ENCODE measurements at places on chromosomes 2 and 18.

DNA sequence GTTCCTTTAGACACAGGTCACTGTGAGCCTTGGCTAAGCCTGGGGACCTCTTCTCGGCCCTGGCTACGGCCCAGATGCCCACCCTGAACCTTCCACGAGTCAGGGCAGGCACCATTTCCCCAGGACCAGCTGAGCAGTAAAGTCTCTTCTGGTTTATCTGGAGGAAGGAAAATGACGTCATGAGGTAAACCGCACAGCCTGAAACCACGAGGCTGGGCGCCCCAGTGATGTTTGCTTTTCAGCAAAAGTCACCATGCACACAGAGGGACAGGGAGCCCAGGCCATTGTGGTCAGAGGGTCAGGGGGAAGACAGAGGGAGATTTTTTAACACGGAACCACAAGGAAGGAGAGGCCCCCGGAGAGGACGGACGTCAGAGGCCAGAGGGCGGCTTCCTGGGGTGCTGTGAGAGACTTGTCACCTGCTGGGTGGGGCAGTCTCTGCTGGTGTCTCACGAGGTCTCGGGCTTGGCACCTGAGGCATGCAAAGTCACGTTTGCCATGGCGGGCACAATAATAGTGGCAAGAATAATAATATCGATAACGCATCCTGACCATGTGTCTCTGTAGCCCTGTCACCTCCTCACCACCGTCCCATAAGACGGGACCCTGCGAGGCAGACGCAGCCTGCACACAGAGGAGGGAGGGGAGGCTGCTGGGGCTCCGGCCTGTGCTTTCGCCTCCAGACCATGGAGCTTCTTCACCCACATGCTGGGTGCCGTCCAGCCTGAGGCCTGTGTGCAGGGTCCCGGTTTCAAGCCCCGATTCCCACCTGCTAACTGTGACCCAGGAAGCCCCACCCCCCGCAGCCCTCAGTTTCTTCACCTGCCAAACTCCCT is 33.2 kb upstream of the FOSL2 start:
- peak; percentile 98 for DNase-seq

GRCh38 chr2:186835628-186836027 is 13.3 kb downstream of the ZSWIM2 start:
- DNase-seq, result no peak

DNA sequence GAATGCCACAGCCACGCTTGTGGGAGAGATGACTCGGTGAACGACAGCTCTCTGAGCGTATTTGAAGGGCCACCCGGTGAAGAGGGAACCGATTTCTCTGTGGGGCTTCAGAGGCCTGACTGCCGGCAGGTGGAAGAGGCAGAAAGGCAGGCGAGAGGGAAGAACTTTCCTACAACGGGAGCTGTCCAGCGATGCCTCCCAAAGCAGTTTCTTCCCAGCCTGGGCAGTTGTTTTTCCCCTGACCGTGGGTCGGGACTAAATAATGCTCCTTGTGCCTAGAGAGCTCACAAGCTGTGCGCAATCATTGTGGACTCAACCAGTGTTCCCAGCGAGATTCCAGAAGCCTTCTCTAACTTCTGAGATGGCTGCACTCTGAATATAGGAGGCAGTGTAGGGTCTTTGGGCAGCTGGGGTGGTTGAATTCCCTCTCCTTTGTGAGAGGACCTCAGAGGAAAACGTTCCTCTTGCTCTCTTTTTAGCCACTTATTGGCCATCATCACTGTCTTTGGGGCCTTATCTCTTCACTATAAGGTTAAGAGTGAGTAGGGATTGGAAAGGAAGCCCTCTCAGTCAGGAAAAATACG is 710 bp downstream of the SEC11C start:
- DNase-seq, result no peak

GRCh38 chr2:152497481-152498052 is 162.6 kb downstream of the FMNL2 start:
- DNase-seq, result no peak

DNA sequence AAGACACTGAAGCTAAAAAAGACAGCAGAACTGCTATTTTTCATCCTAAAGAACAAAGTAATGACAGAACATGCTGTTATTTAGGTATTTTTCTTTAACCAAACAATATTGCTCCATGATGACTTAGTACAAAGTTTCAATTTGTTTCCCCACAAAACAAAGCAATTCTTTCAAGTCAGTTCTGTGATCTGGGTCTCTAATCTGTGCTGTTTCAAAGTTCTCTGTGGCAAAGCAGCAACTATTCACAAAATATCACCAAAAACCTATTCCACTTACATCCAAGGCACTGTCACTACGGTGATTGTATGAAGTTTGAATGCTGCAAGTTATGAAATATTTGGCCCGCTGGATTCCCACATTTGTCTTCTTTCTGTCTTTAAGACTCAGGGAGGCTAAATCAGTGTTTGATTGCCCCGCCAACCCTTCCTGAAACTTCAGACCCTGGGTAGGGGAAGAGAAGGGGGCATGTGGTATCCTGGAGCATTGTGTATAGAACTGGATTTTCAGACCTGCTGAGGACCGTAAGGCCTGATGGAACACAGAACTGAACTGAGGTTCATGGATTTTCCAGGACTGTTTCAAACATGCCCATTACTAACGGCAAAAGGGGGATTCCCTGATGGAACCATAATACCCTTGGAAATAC is 13.1 kb upstream of the MFF start:
- no peak for DNase-seq

GRCh38 chr2:190762566-190762965 is 113.7 kb downstream of the NAB1 start:
- DNase-seq, result no peak

GRCh38 chr2:129301431-129301913 is 678.0 kb upstream of the RAB6C start:
- DNase-seq, result no peak

- DNase-seq, result no peak
Observed at GRCh38 chr2:161045726-161046125, 114.5 kb upstream of the TANK start.

GRCh38 chr2:113309655-113310387 is 31.1 kb upstream of the PAX8 start:
- DNase-seq, result peak; percentile 38

- peak; percentile 49 for DNase-seq
Observed at GRCh38 chr18:27750014-27750413, 426.9 kb downstream of the CDH2 start.

GRCh38 chr2:158484892-158485556 is 28.3 kb downstream of the PKP4 start:
- no peak for DNase-seq

GRCh38 chr2:72950558-72951255 is 33.4 kb downstream of the EMX1 start:
- DNase-seq, result no peak

GRCh38 chr2:25714740-25715139 is 41.4 kb upstream of the DTNB start:
- DNase-seq, result peak; percentile 32

- no peak for DNase-seq
Observed at GRCh38 chr2:83696838-83697237, 762.2 kb downstream of the SUCLG1 start.

- no peak for DNase-seq
Observed at GRCh38 chr2:157657858-157658257, 29.2 kb upstream of the ACVR1C start.

GRCh38 chr18:13573750-13574149 is 152.6 kb downstream of the FAM210A start:
- no peak for DNase-seq

GRCh38 chr2:64262071-64262470 is 117.9 kb upstream of the PELI1 start:
- DNase-seq, result no peak

DNA sequence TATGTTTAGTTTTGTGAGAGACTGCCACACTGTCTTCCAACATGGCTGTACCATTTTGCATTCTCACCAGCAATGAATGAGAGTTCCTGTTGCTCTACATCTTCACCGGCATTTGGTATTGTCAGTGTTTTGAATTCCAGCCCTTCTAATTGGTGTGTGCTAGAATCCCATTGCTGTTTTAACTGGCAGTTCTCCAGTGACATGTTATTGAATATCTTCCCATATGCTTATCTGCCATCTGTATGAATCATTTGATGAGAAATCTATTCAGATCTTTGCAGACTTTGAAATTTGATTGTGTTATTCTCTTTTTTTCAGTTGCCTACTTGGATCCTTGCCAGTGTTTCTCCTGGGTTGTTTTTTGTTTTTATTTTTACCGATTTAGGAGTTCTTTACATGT is 99.0 kb downstream of the SNTG2 start:
- DNase-seq, result no peak

- peak; percentile 82 for DNase-seq
Observed at GRCh38 chr2:240513549-240514287, 44.1 kb downstream of the ANKMY1 start.

GRCh38 chr2:202052235-202052634 is 18.6 kb downstream of the FZD7 start:
- DNase-seq, result no peak

- DNase-seq, result no peak
Observed at GRCh38 chr18:32315881-32316280, 126.0 kb downstream of the MEP1B start.

GRCh38 chr2:219175928-219176817 is 552 bp downstream of the CNPPD1 start:
- DNase-seq, result peak; percentile 70

DNA sequence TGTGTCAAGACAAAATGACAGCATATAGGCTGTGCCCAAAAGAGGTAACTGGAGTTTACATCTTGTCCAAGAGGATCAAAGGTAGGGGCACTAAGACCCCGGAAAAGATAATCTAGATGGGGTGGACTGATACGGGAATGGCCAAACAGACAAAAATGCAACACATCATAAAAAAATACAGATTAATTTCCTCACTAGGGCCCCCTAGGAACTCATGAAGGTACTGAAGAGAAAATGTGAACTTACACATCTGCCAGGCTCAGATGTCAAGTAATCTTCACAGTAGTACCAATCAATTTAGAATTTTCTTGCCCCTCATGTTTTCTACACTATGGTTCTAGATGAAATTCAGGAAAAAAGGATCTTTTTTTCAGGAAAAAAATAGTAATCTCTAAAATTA is 115.6 kb upstream of the REG3A start:
- no peak for DNase-seq

- no peak for DNase-seq
Observed at GRCh38 chr2:185625604-185626003, 113.0 kb upstream of the FSIP2 start.

DNA sequence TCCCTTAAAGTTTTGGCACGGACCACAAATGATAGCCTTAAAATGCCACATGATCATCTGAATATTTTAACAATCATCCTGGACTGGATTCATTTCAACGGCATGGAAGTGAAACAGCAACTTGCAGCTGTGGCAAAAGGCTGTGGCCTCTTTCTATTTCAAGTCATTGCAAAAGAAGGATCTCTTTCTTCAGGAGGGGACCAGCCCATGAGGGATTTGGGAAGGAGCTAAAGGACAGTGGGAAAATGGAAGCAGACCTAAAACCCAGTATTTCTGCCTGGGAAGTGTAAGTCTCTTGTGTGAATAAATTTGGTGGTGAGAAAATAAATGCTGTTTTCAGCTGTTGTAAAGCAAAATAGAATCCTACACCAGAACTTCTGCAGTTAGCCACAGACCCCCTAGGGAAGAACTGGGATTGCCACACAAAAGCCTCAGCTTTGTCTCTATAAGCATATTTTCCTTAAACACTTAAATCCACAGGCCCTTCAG is 107.3 kb upstream of the ZFP36L2 start:
- peak; percentile 89 for DNase-seq

DNA sequence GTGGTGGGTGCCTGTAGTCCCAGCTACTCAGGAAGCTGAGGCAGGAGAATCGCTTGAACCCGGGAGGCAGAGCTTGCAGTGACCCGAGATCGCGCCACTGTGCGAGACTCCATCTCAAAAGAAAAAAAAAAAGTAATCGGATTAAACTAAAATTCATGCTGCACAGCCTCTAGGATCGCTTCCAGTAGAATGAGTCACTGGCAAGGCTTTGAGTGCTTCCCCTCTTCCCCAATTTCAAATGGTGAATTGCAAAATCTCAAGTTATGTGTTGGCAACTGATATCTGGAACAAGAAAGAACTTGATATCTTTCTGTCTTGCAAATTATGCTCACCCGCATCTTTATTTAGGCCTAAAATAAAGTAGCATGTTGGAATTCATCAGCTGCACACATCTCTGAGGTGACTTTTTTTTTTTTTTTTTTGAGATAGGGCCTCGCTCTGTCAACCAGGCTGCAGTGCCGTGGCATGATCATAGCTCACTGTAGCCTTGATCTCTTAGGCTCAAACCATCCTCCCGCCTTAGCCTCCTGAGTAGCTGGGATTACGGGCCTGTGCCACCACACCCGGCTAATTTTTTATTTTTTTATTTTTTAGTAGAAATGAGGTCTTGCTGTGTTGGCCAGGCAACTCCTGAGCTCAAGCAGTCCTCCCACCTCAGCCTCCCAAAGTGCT is 12.7 kb downstream of the TTC39C start:
- peak; percentile 73 for DNase-seq

DNA sequence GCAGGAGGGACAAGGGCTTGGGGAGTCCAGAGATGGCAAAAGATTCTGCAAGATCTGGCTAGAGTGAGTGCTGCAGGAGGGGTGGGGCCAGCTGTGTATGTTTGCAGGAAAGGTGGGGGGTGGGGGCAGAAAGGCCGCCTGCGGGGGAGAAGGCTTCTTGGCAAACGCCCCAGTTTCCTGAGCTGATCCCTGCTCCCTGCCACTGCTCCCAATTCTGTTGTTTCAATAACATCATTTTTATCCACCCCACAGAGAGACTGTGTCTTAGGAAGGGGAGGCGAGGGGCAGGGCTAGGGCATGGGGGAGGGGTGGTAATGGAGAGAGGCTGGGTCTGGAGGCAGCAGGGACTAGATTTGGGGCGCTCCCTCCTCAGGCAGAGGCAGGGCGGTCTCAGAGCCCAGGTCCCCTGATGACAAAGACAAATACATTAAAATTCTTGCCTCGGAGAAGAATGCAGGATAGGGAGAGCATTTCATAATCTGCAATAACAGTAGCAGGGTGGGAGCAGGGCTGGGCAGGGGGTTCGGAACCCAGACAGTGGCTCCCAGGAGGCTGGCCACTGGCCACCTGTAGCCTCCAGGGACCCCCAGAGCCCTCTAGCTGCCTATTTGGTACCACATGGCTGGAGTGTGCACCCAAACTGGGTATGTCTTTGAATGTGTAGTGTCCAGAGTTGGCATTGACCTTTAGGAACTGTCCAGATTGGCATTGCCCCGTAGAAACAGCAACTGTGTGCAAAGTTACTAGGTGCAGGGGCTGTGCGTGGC is 2.1 kb upstream of the WNT6 start:
- no peak for DNase-seq

DNA sequence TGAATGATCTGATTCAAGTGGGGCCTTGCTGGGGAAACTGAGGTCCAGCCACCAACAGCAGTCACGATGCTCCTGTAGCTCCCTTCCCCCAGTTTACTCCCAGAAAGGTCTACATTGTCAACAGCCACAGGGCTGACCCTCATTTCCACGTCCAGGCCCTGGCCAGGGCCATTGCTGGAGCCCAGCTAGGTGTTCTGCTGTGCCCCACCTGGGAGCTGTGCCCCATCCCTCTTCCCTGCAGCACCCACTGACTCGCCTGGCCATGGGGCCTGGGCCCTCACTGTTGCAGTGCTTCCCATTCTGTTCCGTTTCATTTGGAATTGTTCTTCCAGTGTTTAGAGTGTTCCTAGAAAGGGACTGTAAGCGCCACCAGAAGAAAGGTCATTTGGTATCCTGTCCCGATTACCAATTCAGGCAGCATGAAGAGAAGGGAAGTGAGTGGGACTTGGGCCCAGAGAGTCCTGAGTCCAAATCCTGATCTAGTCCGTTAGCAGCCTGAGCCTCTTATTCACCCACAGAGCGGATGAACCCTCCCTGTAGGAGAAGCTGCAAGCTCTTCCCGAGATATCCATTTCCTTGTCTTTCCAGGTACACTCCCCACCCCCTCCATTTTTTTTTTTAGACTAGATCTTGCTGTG is 73.1 kb upstream of the HPCAL1 start:
- DNase-seq, result no peak

- DNase-seq, result peak; percentile 73
Observed at GRCh38 chr2:119823734-119824334, 64.1 kb downstream of the PTPN4 start.

Measured in NB4 (cell line).